ENCODE measurements at places on chromosomes 7 and 10.

- DNase-seq: no peak
These were observed 155.5 kb downstream of the SVIL start for GRCh38 chr10:29479081-29479925.

- no peak for DNase-seq
These were observed 234.2 kb upstream of the FZD8 start for GRCh38 chr10:35876248-35876647.

- DNase-seq: no peak
These were observed 104.3 kb downstream of the BBS9 start for GRCh38 chr7:33233659-33234058.

GRCh38 chr10:99329554-99330346 is 594 bp downstream of the CNNM1 start:
- DNase-seq: no peak

DNA sequence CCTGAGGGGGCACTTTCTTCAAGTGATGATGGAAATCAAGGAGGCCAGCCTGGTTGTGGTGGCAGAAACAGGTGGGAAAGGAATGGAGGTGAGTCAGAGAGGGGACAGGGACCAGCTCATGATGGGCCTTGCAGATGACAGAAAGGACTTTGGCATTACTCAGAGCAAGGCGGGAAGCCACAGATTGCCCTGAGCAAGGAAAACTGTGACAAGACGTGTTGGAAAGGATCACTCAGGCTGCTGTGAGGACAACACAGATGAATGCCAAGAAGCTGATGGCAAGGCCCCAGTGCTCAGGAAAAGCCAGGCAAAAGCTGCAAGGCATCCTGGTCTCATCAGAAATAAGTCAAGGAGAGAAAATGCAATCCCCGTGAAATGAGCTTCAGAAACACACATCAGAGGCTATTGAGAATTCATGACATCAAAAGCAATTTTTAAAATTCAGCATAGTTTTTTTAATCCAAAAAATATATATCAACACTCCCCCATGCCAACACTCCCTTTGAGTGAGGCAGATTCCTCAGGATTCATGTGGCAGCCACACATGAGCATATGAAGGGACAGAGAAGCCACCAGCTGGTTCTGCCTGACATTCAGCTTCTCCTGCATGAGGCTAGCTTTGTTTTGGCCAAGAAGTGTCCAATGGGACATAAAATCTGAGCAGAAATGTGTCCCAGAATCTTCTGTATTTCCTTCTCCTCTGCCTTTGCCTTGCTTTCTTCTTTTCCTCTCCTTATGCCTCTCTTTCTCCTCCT is 244.5 kb upstream of the MYO3A start:
- DNase-seq: no peak

- no peak for DNase-seq
These were observed 58.4 kb upstream of the FZD8 start for GRCh38 chr10:35700487-35700882.

- peak; percentile 69 for DNase-seq
These were observed 5.3 kb downstream of the SRGN start for GRCh38 chr10:69092959-69093850.

DNA sequence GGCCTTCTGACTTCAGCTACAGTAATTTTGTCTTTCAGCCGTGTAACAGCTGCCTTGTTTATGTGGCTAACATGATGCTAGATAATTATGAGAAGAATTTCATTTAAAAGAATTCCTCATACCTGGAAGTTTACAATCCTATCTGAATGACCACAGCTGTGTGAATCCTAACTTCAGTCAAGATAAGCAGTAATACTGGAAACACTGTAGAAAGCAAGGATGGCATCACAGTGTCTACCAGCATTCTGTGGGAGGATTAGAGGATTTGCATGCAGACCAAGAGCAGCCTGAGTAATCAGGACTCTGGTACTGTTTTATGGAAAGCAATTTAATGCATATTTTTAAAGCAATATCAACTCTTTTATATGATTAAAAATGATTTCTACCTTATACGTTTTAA is 282.4 kb downstream of the EXOC4 start:
- DNase-seq: peak; percentile 4

- DNase-seq: no peak
These were observed 207.7 kb downstream of the SNX10 start for GRCh38 chr7:26499315-26499897.

DNA sequence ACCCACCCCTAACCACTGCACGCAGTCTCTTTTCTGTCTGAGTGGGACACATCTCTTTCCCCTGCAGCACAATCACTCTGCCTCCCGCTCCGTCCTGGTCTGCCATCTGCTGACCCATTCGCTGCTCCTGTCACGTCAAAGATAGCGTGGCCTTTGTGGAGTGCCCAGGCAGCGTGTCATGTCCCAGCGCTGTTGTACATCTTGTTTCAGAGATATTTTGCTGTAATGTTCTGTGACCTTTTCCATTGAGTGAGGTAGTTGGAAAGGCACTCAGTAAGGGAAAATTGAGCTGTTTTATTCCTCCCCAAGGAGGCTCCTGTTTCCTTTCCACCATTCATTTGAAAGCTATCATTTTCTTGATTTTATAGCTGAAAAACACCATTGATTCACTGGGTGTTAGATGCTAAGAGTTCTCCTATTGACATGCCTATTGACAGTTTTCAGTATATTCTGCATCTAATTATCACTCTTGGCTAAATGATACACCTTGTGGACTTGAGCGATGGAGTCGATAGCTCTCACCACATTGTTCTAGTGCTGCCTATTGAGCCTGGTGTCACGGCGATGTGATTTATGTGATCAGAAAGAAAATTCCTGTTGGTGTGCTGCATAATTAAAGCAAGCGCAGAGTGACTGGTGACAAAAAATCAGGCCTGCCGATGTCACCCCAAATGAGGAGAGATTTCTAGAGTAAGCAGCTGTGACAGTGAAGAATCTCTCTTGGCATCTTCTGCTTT is 372.6 kb downstream of the LRMDA start:
- no peak for DNase-seq

GRCh38 chr10:55873485-55873884 is 487.6 kb downstream of the ZWINT start:
- no peak for DNase-seq

DNA sequence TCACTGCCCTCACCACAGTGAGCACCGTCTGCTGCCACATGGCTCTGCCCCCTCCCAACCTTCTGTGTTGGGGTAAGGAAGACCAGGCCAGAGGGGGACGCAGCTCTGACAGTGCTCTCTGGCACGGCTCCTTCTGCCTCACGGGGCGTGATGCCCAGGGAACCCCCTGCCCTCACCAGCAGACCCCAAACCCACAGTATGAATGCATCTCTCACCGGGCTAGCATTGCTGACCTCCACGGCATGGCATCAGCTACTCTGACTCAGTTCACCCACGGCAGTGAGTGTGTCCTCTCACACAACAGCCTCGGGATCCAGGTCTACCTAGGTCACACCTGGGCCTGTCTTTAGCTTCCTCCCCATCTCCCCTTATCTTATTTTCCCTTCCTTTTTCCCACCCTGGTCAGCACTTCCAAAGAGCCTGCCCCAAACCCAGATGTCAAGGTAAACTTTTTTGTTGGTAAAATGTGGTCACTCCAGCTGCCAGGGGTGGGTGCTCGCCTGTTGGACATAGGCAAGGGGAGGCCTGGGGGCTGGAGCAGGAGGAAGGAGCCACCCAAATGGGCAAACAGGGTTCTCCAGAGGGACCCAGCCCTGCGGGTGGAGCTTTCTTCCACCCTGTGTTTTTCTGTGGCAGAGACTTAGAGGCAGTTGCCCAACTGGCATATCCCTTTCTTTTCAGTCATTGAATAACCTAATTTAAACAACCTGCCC is 4.4 kb downstream of the CALML3 start:
- no peak for DNase-seq

DNA sequence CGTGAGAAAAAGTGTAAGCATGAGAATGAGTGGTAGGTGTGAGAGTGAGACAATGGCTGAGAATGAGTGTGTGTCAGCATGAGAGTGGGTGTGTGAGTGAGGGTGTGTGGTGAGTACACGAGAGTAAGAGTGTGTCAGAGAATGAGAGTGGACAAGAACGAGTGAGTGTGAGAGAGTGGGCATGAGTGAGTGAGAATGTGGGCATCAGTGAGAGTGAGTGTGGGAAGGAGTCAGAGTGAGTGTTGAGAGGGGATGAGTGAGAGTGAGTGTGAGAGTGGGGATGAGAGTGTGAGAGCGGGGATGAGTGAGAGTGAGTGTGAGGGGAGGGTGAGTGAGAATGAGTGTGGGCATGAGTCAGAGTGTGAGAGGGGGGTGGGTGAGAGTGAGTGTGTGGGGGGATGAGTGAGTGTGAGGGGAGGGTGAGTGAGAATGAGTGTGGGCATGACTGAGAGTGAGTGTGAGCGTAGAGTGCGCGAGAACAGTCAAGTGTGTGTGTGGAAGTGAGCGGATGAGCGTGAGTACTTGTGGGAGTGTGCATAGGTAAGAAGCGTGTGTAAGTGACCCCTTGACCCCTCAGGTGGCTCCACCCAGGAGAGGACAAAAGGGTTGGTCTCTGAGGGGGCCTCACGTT is 75.8 kb downstream of the GOLGA7B start:
- no peak for DNase-seq

- DNase-seq: no peak
These were observed 119.0 kb upstream of the FEZF1 start for GRCh38 chr7:122423591-122423990.

- no peak for DNase-seq
These were observed 285.8 kb upstream of the CACNA2D1 start for GRCh38 chr7:82729172-82730030.

DNA sequence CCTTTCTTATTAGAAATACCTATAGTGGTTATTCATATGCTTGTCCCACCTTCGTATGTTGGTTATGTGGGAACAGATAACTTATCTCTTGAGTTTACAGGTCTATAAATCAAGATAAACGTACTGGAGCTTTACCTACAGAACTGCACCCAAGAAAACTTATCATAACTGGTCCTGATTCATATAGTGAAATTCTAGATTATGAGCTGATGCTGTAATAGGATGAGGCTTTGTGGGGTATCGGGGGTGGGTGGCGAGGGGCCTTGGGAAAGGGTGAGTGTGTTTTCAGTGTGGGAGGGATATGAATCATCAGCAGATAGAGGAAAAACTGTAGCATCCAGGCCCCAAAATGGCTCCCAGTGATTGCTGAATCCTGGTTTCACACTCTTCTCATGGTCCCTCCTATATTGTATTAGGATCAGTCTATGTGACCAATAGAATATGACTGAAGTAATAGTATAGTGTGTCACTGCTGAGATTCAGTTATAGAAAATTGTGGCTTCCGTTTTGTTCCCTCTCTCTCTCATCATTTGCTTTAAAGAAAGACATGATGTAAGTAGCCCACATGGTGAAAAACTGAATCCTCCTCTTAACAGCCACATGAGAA is 706.8 kb upstream of the LRRTM3 start:
- DNase-seq: no peak

DNA sequence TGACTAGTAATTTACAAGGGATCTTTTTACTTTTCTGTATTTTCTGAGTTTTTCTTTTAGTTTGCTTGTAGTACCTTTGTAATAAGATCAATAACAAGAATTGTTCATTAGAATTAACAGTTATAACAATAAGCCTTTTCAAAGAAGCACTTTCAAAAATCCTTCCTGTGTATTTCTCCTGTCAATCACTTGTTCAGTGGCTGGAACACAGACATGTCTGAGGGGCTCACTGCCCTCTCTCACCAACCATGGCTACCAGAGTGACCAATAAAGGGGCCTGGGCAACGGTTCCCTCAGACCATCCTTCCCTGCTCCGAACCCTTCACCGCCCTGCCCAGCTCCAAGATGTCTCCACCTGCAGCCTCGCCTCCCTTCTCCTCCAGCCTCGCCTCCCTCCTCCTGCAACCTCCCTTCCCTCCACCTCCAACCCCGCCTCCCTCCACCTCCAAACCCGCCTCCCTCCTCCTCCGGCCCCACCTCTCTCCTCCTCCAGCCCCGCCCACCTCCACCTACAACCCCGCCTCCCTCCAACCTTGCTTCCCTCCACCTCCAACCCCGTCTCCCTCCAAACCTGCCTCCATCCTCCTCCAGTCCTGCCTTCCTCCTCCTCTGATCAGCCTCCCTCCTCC is 353.4 kb downstream of the TNS3 start:
- no peak for DNase-seq

DNA sequence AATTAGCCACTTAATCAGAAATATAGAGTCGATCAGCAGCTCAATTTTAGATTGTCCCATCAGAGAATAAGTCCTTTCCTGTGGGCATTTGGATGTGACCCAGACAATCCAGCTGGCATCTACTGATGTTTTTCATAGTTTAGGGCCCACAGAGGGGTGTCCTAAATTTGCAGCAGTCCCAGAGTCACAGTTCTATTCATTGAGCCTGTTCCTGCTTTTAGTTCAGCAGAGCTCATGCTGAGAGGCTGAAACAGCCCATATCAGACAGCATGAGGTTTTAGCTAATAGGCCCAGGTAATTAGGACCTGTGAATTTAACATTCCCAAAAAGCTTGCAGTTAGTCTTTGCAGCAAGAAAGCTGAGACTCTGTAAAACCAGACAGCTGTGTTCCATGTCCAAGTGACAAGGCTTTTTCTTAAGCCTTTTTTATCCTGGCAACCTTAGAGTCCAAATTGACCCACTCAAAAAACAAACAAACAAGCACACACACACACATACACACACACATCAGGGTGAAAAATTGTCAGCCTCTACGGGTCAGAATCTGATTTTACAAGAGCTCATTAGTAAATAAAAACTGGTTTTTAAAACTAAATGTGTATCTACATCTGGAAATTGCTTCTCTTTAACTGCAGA is 33.7 kb downstream of the ANKIB1 start:
- DNase-seq: no peak

- no peak for DNase-seq
These were observed 123.6 kb downstream of the ADCYAP1R1 start for GRCh38 chr7:31175672-31176071.

DNA sequence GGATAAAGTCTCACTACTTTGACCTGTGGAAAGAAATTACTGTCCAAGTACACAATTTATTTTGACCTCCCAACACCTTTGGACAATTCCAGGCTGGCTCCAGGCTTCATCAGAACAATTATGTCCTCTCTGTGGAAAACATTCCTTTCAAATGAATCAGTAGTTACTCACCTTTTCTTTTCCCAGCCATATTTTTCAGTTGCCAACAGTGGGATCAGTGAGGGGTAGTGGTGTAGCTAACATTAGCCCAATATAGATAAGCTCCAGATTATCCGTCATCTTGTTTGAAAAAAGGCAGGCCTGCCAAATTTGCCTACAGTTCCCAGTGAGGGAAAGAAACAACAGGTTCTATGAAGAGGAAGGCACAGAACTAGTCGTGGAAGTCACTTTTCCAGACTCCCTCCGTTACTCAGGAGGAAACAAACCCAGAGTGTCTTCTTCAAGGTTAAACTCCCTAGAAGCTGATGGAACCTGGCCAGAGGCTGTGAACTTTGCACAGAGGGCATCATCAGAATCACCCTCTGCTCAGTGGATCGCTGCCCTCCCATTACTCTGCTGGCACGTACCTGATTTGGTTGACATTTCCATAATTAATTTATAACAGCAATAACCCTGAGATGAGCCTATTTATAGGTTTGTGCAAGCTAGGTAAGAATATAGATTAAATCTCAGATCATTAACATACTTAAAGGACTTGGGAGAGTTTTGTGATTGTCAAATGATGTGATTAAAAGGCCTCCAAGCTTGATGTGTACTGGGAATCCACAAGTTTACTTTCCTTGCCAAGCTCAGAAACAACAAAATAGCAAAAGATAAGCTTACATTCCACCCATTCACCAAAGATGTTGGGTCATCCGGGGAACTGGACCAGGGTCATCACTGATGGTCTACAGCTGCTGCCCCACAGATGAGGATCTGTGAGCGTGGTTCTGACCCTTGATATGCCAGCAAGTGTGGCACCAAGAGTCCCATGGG is 654.6 kb upstream of the GALNT17 start:
- no peak for DNase-seq

- DNase-seq: no peak
These were observed 123.7 kb downstream of the CNOT4 start for GRCh38 chr7:135386181-135386580.
